ENCODE measurements at places on chromosomes 5 and 9. TPM values are rescaled to one million over a fixed set of nuclear protein-coding genes. Genes with fewer than 3 reads are reported as not detected.

GRCh38 chr9:123356851-123357742 lies 1.1 kb downstream of the CRB2 start:
- DNase-seq: no peak

GRCh38 chr5:141001844-141002604 lies 35.7 kb downstream of the PCDHAC2 start:
- DNase-seq: no peak

The PDZD2 gene
- polyA plus RNA-seq: 3.1 TPM

The PHF24 gene
- 0.04 TPM for polyA plus RNA-seq

DNA sequence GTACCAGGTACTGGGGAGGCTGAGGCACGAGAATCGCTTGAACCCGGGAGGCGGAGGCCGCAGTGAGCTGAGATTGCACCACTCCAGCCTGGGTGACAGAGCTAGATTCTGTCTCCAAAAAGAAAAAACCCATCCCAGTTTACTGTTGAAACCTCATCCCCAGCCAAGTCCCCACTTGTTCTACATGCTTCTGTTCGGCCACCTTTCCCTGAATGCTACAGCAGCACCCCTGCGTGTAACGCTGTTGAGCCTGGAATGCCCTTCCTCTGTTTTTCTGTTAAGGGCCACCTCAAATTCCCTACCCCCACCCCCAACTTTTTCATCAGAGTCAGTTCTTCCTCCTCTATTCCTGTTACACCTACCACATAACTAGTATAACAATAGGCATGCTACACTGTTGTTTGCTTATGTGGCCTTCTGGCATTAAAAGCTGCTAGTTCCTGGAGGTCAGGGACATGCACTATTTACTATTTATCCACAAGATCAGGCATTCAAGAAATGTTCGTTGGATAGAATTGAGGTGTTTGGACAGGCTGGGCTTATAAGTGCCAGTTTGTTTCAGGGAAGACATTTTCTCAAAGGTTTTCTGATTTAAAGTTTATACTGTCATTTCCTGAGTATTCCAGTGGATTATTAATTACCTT lies 47.1 kb upstream of the C5orf47 start:
- DNase-seq: no peak

The PDE8B gene
- not detected for polyA plus RNA-seq
